ENCODE measurements at places on chromosomes 12 and 14.

DNA sequence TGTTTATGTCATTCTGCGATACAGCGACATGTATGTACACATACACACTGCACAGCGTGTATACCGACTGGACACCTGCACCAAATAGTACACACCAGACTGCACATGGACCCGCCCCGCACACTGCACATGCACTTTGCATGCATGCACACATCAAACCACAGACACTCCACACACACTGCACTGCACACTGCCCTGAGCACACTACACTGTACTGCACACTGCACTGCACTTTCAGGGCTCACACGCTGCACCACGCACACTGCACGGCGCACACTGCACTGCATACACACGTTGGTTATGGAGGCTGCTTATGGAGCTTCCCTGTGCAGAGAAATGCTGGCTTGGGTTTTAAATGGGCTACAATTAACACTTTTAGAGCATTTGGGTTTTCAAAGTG, 1.6 kb downstream of the PAPLN start:
- no peak for DNase-seq

DNA sequence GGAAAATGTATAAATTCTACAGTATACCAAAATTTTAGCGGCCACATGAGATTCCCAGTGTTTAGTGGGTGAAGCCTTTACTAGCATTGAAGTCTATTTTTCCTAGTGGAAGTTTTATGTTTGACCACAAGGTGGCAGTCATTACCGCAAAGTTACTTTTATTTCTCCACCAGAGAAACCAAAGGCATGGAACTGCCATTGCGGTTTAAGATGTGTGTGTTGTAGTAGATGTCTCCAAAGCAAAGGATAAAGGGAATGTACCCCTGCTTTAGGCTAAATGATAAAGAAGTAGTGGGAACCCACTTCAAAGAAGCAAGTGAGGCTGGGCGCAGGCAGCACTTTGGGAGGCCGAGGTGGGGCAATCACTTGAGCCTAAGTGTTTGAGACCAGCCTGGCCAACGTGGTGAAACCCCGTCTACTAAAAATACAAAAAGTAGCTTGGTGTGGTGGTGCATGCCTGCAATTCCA, 140.5 kb downstream of the PRKCH start:
- DNase-seq = no peak

DNA sequence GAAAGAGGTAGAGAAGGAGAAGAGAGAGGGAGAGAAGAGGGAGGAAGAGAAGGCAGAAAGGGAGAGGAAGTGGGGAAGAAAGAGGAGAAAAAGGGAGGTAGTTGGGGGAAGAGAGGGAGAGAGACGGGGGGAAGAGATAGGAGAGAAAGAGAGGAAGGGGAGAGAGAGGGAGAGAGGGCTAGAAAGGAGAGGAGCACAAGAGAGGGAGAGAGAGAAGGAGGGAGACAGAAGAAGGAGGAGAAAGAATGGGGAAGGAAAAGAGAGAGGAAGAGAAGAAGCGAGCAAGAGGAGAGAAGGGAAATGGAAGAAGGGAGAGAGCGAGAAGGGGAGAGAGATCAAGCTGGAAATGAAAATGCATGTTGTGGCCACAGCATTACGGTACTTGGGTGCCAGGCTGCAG, 1368.4 kb upstream of the TMEM132C start:
- DNase-seq = no peak

DNA sequence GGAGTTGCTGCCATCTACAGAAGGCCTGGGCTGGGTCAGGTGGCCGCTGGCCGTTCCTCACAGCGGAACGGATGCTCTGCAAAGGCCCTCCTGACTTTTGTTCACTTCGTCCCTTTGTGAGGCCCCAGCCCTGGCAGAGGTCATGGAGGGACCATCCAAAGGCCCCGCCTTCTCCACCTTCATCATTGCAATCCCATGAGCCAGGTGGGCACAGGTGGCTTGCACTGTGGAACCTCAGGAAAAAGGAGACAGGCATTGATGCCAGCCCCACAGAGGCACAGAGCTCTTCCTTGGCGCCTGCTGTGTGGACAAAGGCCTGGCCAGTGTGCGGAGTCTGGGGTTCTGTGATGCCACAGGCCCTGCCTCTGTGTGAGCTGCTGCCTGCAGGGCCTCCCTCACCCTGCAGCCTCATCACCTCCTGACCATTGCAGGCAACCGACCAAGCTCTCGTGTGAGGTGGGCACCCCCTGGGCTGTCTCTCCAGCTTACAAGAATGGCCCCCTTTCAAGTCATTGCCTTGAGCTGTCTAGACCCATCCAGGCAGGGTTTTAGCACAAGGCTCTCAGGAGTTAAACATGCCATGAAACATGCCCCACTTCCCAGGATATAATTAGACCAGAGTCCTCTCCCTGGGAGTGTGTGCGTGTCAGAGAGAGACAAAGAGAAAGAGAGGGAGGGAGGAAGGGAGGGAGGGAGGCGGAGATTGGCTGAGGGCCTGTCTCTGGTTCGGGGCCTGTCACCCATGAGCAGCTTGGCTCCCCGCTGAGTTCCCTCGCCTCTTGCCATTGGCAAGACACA, 19.3 kb downstream of the NFKBIA start:
- no peak for DNase-seq

DNA sequence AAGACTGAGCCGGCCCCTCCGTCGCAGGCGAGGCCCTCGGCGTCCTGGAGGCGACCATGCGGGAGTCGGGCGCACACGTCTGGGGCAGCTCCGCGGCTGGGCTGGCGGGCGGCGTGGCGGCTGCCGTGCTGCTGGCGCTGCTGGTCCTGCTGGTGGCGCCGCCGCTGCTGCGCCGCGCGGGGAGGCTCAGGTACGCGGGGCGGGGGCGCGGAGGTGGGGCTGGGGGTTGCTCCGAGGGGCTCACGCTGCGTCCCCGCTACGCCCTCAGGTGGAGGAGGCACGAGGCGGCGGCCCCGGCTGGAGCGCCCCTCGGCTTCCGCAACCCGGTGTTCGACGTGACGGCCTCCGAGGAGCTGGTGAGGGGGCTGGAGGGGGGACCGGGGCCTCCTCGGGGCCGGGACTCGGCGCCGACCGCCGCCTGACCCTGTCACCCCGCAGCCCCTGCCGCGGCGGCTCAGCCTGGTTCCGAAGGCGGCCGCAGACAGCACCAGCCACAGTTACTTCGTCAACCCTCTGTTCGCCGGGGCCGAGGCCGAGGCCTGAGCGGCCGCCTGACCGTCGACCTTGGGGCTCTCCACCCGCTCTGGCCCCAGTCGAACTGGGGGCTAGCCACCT, 7.8 kb downstream of the AMN start:
- DNase-seq = no peak

DNA sequence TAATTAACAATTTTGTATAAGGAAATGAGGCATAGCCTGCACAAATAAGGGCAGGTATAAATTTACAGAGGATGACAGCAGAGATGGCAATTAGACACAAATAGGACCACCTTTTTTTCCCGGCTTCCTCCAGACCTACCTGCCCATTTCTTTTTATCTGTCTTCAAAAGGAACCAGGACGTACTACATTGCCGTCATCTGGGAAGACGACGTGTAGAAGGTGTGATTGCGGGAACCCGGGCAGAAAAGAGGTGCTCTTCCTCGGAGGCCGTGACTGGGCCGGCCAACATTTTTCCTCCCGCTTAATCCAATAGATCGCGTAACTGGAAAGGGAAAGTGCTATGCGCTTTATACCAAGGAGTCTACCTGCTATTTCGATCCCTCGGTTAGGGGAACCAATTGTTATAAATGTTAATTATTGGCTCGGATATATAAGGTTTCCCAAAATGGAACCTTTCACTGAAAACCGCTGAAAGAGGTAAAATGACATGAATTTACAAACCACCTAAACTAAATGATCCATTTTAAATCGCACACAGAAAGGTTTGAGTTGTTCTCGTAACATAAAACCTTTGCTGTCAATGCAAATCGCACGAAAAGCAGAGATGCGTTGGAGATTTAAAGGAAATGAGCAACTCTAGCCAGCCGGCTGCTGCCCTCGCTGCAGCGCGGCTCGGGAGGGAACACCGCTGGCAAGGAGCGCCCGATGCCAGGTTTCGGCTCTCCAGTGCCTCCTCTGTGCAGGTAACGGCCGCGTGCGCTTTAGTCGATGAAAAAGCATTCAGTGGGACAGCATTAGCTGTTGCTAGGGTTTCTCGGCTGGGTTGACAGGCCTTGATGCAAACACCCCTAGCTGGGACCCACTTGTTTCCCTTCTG, 2.8 kb upstream of the SIX1 start:
- no peak for DNase-seq

GRCh38 chr14:74952697-74953484, 2.5 kb downstream of the PGF start:
- no peak for DNase-seq

DNA sequence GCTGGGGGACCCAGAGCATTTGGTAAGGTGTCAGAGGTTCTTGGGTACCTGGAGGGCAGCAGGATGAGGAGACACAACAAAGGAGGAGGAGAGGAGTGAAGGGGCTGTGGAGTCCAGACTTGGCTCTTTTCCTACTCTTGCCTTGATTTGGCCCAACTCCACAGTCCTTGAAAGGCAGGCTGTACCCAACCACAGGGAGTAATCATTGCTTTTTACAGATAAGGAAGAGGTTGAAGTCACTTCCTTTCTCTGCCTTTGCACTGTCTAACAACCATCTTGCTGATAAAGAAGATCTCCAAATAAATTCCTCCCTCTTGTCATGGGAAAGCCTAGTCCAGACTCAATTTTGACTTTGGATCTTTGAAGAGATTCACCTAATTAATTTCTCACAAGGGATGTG, 226.8 kb upstream of the HMGA2 start:
- DNase-seq = no peak

DNA sequence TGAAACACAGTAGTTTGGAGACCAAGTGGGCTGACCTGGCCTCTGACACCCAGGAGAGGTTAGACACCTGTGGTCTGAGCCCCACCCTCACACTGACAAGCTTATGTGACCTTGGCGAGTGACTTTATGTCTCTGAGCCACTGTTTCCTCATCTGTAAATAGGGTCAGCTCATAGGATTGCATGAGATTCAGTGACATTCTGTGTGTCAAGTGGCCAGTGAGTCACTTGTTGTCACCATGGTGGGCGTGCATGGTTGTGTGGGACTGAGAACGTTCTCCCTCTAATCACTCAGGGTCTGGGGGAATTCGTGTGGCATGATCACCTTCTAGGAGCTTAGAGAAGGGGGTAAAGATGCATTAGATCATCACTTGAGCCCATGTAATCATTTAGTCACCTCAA, 146.4 kb downstream of the PHETA1 start:
- no peak for DNase-seq

- DNase-seq = no peak
Observed at GRCh38 chr14:89469210-89470198, 52.5 kb upstream of the FOXN3 start.

- DNase-seq = no peak
Observed at GRCh38 chr12:130881046-130881445, 9.2 kb downstream of the RAN start.

GRCh38 chr14:78405079-78405856, 235.1 kb downstream of the NRXN3 start:
- no peak for DNase-seq

GRCh38 chr14:104984056-104984894, 1.3 kb upstream of the CLBA1 start:
- no peak for DNase-seq

- DNase-seq = no peak
Observed at GRCh38 chr12:105106621-105107020, 910 bp upstream of the WASHC4 start.

DNA sequence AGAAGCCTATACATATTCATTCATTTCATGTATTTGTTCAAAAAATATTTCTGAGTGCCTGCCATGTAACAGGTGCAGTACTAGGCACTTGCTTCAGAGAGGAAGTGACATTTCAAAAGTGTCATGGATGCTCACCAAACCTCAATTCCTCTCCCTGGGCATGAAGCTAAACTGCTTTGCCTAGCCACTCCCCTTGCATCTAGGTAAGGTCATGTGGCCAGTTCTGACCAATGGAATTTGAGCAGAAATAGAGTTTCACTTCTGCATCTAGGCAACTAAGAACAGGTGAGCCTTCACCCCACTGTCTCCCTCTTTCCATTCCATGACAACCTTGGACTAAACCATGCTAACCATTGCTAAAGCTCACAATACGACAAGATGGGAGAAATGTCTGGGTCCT, 27.6 kb downstream of the TC2N start:
- no peak for DNase-seq

DNA sequence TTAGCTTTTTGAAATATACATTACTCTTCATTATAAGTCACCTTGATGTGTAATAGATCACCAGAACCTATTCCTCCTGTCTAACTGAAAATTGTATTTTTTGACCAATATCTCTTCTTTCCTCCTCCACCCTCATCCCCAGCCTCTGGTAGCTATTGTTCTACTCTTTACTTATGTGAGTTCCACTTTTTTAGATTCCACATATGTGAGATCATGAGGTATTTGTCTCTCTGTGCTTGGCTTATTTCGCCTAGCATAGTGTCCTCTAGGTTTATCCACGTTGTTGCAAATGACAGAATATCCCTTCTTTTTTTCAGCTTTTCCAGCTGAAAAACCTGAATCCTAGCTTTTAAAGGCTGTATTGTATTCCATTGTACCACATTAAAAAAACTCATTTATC, 82.1 kb downstream of the MIPOL1 start:
- DNase-seq = no peak

DNA sequence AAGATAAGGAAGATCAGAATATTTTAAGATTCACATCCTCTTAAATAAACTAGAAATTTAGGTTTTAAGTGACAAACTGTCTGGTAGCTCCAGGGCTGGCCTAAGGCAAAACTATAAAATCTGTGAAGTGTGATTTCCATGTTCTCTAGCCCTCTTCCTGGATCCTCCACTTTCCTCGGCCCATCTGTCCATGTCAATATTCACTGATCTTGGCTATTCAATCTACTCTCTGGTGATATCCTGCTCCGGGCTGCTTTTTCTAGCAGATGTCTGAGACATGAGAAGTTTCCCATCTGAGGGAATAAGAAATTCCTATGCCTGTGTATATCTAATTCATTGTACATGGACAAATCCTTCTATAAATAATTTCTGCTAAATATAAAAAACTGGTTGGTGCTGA, 500.4 kb downstream of the GALC start:
- no peak for DNase-seq

GRCh38 chr14:34935488-34935887, 47.3 kb upstream of the SRP54 start:
- no peak for DNase-seq

DNA sequence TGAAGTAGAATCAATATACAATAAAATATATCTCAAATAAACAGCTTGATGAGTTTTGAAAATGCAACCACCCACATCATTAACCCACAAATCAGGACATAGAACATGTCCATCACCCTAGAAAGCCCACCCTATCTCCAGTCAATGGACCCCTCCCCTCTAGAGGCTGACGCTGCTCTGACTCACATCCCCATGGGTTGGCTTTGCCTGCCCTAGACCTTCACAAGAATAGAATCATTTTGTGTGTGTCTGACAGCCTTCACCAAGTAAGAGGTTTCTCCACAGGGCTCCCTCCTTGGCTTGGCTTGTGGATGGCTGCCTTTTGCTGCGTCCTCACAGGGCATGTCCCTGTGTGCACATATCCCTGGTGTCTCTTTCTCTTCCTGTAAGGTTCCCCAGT, 250.2 kb upstream of the RTL1 start:
- no peak for DNase-seq

- no peak for DNase-seq
Observed at GRCh38 chr12:27193854-27194544, 50.1 kb upstream of the STK38L start.

Data from stimulated activated CD4-positive, alpha-beta T cell treated with anti-CD3 and anti-CD28 coated beads, TNF-alpha, amount 100 ng/mL, for 48 hours (primary cell).